Stimulated activated CD4-positive, alpha-beta T cell treated with anti-CD3 and anti-CD28 coated beads, Interleukin-2, amount 100 ng/mL, for 48 hours (primary cell): ENCODE measurements at places on chromosomes 7 and 10.

DNA sequence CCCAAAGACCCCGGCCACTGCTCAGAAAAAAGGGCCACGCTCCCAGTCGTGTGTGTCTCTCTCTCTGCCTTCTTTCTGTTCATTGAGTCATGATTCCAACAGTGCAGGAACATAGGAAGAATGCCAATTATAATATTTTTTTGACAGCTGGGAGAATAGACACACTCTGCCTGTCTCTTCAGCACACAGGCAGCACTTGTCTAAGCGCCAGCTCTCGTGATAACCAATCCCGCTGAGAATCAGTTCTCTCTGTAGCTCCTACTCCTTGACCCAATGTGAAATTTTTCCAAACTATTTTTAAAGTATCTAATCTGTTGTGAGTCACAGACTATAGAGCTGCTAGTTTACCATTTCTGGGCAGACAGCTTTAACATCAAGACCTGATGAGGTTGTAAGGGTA lies 145.7 kb upstream of the RHEB start:
- no peak for DNase-seq

- no peak for DNase-seq
These were observed 44.1 kb upstream of the JAZF1 start for GRCh38 chr7:28224675-28225074.

DNA sequence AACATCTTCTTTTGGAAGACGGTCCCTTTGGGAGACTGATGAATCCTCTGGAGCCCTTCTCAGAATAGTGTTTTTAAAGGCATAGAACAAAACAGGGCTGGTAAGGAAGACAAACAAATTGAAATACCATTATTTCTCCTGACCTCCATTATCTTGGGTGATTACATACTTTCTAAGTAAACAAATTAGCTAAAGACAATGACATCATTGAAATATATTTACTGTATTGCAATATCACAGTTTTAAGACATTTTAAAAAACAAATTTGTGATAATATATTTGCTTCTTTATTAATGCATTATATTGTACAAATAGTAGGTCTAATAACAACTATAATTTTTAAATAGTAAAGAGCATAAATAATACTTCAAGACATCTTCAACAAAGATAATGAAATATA lies 152.2 kb upstream of the CDK1 start:
- no peak for DNase-seq

GRCh38 chr10:29473087-29473356 lies 161.7 kb downstream of the SVIL start:
- DNase-seq: no peak

DNA sequence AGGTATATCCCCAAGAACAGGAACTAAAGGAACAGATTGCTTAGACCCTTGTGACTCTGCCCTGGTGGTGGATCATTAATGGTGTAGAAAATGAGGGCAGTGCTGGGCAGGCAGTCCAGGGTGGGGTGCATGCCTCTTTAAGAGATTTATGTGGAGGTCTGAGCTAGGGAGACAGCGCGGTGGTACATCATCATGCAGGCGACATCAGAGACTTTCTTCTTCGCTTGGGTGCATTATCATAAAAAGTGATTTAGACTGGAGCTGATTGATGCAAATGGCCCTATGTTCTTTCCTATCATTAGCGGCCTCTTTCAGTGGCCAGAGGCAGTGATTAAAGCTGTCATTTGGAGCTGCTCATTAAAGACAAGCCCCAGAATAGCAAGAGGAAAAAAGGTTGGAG lies 519.1 kb upstream of the GALNT17 start:
- no peak for DNase-seq

DNA sequence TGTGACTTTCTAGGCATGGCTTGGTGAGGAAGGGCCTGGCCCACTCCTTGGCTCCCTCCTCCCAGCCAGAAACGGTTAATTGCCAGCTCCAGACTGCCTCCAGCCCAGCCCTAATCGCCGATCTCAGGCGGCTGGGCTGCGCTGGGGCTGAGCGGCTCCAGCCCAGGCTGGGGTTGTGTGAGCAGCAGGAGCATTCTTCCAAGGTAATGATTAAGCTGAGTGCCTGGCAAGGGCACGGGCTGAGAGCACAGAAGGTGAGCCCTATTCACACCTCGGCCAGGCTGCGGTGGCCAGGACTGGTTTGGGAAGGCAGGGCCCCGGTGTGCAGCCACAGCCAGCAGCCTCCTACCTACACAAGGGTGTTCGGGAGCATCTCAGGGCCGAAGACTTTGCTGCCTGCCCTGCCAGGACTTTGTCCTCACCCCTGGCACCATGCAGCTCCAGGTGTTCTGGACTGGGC lies at the start of gene TMEM72:
TSS of gene TMEM72 (plus strand) at position 257 of the 460 bp plus-strand sequence. CDS start at position 433, 176 bp downstream.
- DNase-seq: no peak

DNA sequence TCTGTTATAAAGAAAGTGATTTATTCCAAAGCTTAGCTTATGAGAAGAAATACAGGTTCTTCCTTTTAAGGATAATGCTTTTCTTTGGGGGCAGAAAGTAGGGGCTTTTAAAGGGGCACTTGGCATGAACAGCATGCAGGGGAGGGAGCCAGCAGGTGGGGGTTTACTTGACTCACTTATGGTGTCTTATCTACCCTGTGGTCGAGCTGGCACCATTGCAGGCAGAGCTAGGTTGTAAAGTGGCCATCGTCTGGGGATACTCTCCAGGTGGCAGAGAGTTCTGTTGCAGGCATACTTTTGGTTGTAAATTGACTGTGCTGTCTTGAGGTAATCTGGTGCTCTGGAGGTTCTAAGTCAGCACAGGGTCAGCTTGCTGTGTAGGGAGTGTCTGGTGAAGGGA lies 26.3 kb upstream of the IFRD1 start:
- no peak for DNase-seq

GRCh38 chr10:126235979-126236851 lies 152.1 kb downstream of the ADAM12 start:
- no peak for DNase-seq

- DNase-seq: no peak
These were observed 171.8 kb upstream of the SHH start for GRCh38 chr7:155984028-155984580.

- DNase-seq: no peak
These were observed 21.4 kb upstream of the MICALL2 start for GRCh38 chr7:1480670-1481069.

DNA sequence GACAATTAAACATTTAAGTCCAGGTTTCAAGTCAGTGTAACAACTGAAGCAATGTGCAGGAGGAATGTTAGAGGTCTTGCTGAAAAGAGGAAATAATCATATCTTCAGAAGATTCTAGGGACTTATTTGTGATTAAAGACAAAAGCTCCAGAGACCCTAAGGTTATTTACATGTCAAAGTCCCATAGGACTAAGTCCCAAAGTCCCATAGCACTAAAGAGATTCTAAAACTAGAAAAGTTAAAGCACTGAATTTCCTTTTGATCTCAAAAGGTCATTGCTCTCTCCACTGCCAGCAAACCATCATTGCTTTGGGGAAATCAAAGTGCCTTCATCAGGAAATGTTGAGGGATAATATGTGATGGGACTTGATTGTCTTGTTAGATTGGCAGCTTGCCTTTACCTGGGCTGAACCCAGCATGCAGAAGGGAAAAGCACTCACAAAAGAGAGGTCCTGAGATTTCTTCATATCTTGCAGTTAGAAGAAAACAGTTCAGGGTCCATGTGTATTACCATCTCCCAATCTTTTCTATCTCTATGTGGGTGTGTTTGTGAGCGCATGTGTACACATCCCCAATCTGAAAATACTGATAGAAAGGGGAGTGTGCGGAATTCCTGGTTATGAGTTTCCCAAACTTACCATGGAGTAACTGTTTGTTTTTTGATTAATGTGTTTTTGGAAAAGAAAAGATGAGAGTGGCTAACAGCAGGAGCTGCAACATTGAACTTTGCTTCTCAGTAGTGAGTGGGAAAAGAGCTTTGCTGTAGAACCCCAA lies 21.8 kb downstream of the NUDT13 start:
- DNase-seq: no peak

GRCh38 chr10:29804025-29804852 lies 169.5 kb upstream of the SVIL start:
- DNase-seq: no peak

DNA sequence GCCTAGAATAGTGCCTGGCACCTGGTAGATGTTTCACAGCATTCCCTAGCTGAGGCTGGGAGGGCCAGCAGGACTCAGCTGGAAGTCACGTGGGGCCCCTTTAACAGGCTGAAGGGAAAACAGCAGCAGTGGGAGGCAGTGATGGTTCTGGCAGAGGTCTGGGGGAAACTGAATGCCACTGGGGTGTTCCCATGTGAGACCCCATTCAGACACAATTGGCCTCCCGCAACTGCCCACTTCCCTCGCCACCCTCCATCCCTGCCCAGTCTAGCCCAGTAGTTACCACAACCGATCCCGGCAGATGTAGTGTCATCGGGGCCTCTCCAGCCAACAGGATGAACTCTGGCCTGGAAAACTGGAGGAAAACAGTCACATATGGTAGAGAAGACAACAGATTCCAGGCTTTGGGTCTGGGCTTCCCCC lies 38.3 kb downstream of the FRMPD2 start:
- DNase-seq: no peak

- no peak for DNase-seq
These were observed 299.2 kb upstream of the ETV1 start for GRCh38 chr7:14288701-14289100.

- DNase-seq: no peak
These were observed at the start of gene C10orf67 for GRCh38 chr10:23344241-23344841. Gene C10orf67, minus strand, starts transcription at chr10:23344797. Its CDS starts 23 bp downstream, at chr10:23344774.

- no peak for DNase-seq
These were observed 219.3 kb upstream of the GLI3 start for GRCh38 chr7:42456267-42456666.
